ENCODE measurements at places on chromosomes 2 and 18. TPM values are rescaled to one million over a fixed set of nuclear protein-coding genes. Genes with fewer than 3 reads are reported as not detected.

DNA sequence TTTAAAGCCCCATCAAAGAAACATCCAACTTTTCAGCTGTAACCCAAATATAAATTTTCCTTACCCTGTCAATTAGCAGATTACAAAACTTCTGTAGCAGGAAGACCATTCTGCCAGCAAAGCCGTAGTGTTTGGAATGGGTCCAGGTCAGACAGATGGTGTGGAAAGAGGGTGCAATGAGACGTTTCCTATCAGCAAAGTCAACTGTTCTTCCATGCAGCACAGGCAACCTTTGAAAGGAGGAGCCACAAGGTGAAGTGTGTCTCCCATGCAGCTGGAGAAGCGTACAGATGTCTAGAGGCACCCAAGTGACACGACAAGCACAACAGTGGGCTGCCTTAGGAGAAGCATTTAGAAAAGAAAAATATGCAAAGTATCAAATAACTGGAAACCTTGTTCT, 83.7 kb downstream of the SP3 start:
- no peaks in the 10 kb centered on the region for H3K27me3 ChIP-seq
- no peaks in the 10 kb centered on the region for H3K4me1 ChIP-seq
- no peaks in the 10 kb centered on the region for H3K36me3 ChIP-seq
- DNase-seq = no peak

DNA sequence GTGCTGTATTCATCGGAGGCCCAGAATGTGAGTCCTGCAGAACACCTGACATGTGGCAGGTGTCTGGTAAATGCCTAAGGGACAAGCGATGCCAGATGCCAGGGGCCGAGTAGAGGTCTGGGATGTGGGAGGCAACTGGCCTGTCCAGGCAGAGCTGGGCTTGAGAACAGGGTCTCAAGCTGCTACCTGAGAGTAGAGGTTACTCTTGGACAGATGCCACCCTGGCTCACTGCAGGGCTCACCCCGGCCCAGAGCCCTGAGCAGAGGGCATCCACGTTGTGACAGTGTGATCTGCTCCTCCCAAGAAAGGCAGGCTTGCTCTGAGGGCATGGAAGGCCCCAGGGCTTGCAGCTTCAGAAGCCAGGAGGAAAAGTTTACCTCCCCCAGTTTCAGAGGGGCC, 692.0 kb upstream of the ID2 start:
- no peaks in the 10 kb centered on the region for H3K4me1 ChIP-seq
- no peak overlapping the region for H3K27ac ChIP-seq
- no peaks in the 10 kb centered on the region for H3K36me3 ChIP-seq

DNA sequence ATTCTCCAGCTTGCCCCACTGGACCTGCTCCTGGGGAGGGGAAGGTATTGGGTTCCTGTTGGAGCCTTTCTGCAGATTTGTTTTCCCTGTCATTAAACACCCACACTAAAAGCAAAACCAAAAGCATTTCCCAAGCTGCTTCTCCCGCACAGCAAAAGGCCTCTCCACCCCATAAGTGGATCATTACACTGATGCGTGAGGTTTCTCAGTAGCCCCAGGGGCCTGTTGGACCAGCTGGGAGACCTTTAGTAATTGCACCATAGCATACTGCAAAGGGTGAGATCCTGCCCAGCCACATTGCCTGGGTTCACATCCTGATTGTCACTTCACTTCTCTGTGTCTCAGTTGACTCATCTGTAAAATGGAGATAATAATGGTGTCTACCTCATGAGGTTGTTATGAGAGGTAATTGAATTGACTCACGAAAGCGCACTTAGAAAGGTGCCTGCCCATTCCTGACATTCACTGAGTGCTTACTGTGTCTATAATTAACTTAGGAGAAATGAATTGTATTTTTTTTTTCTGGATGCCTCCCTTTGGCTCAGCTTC, 43.9 kb downstream of the TOGARAM2 start:
- no peak for DNase-seq
- peaks cover 2% of the 10 kb centered on the region for H3K4me1 ChIP-seq
- no peak overlapping the region for H3K27ac ChIP-seq
- H3K27me3 ChIP-seq = no peaks in the 10 kb centered on the region
- H3K36me3 ChIP-seq = no peaks in the 10 kb centered on the region
- H3K4me3 ChIP-seq = no peak overlapping the region

DNA sequence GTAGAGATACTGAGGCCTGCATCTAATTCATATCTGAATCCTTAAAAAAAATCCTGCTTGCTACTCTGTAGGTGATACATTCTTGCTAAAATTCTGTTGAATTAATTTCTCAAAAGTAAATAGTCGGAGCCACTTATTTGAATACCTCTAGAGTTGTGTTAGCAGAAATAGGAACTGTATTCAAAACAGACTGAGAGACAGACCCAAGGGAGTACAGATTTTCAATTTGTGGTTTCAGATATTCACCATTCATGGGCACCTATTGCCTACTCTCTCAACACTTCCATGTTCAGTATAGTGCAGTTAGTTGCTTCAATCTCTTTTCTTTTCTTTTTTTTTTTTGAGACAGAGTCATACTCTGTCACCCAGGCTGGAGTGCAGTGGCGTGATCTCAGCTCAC, 46.6 kb upstream of the CTLA4 start:
- no peaks in the 10 kb centered on the region for H3K27me3 ChIP-seq
- H3K4me1 ChIP-seq = no peaks in the 10 kb centered on the region
- no peak for DNase-seq
- no peak overlapping the region for H3K27ac ChIP-seq
- no peak overlapping the region for H3K4me3 ChIP-seq

LDLRAD4 gene
- 1.2 TPM for total RNA-seq

- DNase-seq = no peak
- H3K4me3 ChIP-seq = no peak overlapping the region
- no peaks in the 10 kb centered on the region for H3K27me3 ChIP-seq
- H3K27ac ChIP-seq = no peak overlapping the region
These were observed 24.8 kb downstream of the DSG4 start for GRCh38 chr18:31401156-31402025.

DNA sequence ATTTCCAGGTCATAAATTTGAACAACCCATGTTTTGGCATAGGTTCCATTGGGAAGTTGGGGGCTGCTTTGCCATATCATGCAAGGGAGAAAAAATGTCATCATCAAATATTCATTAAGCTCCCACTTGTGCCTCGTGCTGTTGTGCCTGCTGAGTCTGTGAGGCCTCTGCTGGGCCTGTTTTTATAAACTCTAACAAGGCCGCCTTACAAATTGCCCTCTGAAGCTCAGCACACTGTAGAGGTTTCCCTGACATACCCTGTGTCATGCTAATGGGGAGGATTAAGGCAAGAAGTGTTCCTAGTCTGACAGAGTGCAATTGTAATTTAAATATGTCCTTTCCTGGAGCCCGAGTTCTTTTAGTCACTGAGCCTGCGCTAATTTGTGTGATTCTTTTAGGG, 17.6 kb downstream of the OSBPL6 start:
- H3K4me3 ChIP-seq = no peak overlapping the region
- peaks cover 13% of the 10 kb centered on the region for H3K4me1 ChIP-seq
- DNase-seq = peak; percentile 49
- no peak overlapping the region for H3K27ac ChIP-seq
